ENCODE measurements at places on chromosomes 11 and 22.

GRCh38 chr11:6596239-6596877 is 7.1 kb downstream of the RRP8 start:
- no peak for DNase-seq

DNA sequence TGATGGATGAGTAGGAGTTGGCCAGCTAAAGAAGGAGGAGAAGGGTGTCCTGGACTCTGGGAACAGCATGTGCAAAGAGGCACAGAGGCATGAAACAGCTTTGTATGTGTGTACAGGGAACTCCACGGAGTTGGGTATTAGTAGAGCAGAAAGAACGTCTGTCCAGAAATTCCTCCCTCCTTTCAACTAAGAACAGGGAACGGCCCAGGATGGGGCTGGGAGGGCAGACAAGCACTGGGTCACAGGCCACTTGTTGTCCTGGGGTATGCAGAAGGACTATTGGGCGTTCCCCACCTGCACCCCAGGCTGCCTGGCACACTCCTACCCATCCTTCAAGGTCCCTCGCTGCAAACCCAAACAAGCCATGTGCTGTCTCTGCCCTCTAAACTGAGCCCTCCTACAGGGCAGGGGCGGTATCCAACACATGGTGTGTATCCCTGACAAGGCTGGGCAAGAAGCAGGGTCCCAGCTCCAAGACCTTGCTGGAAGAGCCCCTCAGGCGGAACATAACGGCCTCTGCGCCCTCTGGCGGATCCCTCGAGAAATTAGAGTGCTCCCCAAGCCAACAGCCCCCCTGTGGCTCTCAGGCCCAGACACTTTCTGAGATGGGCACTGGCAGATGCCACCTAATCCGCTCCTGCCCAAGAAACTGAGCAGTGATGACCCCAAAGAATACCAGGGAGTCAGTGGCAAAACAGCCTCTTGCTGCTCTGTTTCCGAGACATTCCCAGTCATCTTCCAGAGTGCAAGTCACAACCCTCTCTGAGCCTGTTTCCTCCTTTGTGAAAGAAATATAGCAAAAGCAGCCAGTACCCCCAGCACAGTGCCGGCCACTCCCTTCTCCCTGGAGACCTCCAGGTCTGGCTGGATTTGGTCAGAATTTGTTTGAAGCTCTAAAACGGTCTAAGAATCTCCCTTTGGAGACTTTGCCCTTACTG is 1.6 kb upstream of the ELFN2 start:
- peak; percentile 16 for DNase-seq

GRCh38 chr11:134516529-134516928 is 104.5 kb upstream of the B3GAT1 start:
- no peak for DNase-seq

DNA sequence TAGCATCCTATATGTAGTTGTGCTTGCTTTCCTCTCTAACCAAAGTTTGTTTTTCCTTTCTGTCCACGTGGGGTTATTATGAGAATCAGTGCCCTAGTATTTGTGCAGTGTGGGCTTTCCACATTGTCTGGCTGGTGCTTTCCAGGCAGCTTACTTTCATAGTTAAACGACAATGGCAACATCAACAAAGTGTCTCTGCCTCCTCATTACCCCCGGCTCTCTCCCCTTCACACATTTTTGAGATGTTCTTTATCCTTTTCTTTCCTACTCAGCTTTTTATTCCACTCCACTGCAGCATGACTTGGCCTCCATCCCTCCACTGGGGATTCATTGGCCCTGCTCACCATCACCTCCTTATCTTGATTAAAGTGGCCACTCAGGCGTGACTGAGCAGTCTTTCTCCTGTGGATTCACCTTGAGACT is 19.1 kb downstream of the SPECC1L start:
- no peak for DNase-seq

Data from GDM1 (cell line).